ENCODE measurements at places on chromosomes 3 and 15.

- DNase-seq, result no peak
These were observed 376.1 kb upstream of the CFAP20DC start for GRCh38 chr3:59425942-59426341.

DNA sequence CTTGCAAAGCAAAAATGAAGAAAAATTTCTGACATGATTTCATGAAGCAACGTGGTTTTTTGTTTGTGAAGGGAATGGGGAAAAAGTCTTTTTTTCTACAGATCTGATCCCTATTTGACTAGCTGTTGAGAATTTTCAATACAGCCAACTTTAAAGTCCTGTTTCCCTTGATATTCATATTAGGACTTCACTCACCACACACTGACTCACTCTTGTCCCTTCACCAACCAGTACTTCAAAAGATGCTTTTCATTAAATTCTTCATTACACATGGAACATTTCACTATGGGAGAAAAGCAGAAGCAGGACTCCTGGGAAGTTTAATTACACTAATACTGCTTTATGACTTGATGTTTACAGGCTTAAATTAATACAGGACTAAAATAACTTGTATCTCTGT, 16.6 kb downstream of the TRANK1 start:
- no peak for DNase-seq

DNA sequence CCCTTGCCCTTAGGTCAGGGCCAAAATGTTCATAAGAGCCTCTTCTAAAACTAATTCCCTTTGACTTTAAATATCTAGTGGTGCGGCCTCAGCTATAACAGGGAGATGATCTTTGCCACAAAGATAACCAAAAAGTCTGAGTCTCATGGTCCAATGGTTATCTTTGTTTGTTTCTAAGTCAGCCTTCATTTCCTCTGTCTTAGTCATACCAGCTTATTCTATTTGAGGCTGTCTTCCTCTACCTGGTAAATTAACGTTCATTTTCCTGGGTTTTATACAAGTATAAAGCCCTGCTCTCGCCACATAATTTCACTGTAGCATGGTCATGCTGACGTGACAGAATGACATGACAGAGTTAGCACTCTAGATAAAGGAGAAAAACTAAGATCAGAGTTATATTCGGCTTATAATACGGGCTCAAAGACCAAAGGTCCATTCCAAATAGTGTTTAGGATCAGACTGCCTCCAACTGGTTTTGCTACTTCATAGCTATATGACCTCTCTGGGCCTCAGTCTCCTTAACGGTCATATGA, 18.4 kb downstream of the ZNF860 start:
- no peak for DNase-seq

- no peak for DNase-seq
These were observed 365.6 kb downstream of the TIGIT start for GRCh38 chr3:114659109-114660061.

- no peak for DNase-seq
These were observed 54.4 kb downstream of the ADCY5 start for GRCh38 chr3:123394391-123395020.

DNA sequence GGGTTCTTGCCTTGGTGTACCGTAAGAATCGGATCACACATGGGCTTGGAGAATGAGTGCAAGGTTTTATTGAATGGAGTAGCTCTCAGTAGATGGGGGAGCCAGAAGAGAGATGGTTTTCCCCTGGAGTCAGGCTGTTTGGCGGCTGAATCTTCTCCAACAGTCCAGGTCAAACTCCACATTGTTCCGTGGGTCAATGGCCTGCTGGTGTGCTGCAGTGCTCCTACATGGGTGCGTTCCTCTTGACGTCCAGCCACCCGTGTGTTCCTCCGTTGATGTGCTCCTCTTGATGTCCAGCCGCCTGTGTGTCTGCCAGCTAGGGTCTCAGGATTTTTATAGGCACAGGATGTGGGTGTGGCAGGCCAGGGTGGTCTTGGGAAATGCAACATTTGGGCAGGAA, 69.3 kb upstream of the AGBL1 start:
- no peak for DNase-seq
